Astrocyte (in vitro differentiated cells and primary cell): ENCODE measurements at places on chromosomes 16 and 17.

- no peak for DNase-seq
Observed at GRCh38 chr17:72761431-72761830, 331.1 kb downstream of the SLC39A11 start.

DNA sequence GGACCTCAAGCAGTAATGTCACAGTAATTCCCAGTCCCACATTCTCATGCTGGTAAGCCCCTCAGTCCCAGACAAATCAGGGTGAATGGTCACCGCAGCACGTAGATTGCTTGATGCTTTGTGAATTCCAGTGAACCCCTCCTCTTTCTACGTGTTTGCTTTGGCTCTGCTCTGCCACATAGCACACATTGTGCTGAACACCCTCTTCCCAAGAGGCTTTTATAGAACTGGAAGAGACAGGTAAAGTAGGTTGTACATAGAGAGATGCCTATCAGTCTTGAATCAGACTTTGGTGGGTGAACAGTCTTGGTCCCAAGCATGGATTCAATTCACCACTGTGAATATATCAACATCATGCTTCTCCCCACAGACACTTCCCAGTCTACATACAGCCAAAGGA lies 579 bp upstream of the KRTAP9-6 start:
- DNase-seq, result no peak

GRCh38 chr17:3754458-3755334 lies 31.0 kb downstream of the HASPIN start:
- DNase-seq, result no peak

DNA sequence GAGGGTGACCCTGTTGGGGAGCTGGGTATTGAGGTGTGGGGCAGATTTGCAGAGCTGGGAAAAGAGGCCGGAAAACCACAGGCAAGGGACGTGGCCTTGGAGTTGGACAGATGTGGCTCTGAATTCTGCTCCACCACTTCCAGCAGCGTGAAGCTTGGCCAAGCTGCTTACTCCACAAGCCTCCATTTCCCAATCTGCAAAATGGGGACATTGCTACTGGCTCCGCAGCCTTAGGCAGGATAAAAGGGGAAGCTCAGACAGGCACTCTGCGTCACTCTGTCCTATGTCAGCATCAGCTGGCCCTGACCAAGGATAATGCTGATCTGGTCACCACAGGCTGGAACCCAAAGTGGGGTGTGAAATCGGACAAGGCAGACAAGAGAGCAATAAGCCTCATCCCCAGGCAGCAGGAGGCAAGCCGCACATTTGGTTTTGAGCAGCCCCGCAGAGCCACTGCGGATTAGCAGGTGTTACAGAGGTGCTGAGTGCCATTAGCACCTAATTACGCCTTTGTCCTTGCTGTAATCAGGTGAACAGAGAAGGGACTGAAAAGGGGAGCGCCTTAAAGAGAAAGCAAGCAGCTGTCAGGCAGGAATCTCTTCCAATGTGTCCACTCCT lies 54.8 kb downstream of the SDK2 start:
- no peak for DNase-seq

GRCh38 chr17:80138856-80139426 lies 8.0 kb downstream of the EIF4A3 start:
- DNase-seq, result no peak

DNA sequence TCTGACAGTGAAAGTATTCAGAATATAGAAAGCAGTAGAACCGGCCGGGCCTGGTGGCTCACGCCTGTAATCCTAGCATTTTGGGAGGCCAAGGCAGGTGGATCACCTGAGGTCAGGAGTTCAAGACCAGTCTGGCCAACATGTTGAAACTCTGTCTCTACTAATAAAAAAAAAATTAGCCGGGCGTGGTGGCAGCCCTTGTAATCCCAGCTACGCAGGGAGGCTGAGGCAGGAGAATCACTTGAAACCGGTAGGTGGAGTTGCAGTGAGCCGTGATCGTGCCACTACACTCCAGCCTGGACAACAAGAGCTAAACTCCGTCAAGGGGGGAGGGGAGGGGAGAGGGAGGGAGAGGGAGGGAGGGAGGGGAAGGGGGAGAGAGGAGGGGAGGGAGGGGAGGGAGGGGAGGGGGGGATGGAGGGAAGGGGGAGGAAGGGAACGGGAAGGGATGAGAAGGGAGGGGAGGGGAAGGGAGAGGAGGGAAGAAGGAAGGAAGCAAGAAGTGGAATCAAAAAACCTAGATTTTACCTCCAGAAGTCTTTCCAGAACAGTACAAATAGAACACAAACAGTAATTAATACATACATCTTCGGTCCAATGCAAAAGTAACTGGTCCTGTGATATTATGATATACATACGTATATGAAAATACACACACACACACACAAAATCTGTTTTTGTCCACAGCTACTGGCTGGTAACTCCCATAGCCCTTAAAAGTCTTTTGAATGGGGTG lies 10.9 kb upstream of the NT5C start:
- DNase-seq, result no peak

DNA sequence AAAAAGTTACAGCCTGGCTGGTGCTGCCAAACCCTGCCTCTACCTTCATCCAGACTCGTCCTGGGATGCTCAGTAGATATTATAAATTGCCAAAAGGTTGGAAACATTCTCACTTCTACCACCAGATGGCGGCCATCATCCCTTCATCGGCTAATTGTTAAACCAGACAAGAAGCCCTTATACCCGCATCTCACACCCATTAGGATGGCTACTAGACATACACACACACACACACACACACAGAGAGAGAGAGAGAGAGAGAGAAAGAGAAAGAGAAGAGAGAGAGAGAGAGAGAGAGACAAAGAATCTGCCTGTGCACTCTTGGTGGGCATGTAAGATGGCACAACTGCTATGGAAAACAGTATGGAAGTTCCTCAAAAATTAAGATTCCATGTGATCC lies 15.0 kb upstream of the SCIMP start:
- DNase-seq, result peak; percentile 72

GRCh38 chr16:78479723-78480122 lies 380.3 kb downstream of the WWOX start:
- no peak for DNase-seq

- DNase-seq, result peak; percentile 31
Observed at GRCh38 chr17:32882734-32883133, 5.8 kb upstream of the MYO1D start.

GRCh38 chr16:88983165-88983564 lies 6.2 kb upstream of the CBFA2T3 start:
- DNase-seq, result no peak

DNA sequence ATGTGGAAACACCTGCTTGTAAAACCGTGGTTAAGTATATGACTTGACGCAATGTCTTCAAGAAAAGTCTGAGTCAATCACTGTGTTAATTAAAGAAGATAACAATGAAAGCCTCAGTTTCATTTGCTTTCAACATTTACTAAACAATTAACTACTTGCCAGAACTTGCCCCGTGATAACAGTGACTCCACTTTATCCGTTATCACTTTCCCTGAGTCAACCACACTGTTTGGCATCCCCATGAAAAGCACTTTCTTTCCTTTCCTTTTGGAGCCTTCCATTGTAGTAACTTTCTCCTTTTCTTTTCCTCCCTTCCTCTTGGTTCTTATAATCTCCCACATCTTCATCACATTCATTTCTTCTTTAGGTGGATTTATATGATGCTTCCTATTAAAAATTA lies 435.1 kb upstream of the GOT2 start:
- no peak for DNase-seq

DNA sequence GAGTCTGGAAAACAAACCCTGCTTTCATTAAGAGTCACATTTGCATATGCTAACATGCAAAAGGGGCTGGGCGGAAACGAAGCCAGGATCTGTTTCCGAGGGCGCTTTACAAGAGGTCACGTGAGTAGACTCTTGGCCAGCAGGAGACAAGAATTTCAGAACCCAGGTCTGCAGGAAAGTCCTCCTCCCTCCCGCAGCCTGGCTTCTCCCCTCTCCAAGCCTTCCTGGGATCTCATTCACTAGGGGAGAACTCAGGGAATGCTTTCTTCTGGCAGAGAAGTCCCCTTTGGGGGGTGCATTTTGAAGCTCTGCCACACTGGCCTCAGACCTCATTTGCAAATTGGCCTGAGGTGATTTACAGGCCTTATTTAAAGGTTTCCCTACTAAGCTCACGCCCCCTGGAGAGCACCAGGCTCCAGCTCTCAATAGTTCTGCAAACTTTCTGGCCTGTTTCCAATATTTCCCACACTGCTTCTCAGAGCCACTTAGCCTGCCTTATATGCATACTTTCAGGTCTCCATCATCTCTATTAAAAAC lies 57.2 kb upstream of the CACNG5 start:
- DNase-seq, result peak; percentile 60

DNA sequence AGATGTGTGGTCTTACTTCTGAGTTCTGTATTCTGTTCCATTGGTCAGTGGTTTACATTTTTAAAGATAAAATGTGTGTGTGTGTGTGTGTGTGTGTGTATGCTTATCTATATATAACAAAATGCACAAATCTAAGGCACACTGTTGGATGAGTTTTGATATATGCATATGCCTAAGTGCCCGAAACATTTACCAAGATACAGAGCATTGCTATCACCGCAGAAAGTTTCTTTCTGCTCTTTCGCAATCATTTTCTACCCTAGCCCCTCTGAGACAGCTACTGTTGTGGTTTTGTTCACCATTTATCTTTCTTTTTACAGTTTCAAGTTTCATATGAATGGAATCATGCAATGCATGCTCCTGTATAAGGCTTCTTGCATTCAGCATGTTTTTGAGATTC lies 97.0 kb downstream of the MRTFB start:
- DNase-seq, result peak; percentile 69

DNA sequence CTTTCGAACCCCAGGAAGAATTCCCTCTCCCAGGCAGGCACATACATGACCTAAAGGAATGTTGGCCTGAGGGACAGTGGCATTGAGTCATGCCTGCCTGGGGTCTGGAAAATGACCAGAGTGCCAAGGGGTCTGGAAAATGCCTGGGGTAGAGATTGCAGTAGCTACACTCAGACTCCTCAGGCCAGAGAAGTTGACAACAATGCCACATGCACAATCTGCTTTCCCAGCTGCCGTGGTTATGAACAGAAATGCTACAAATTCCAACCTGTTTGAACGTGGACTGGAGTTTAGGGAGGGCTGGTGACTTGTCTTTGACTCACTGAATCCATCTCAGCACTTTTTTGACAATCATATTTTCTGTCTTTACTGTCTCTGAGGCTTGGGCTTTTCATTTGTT lies 250.0 kb downstream of the ABCC12 start:
- DNase-seq, result peak; percentile 71

GRCh38 chr17:80611816-80612215 lies 67.2 kb downstream of the RPTOR start:
- no peak for DNase-seq

GRCh38 chr17:75900691-75901533 lies 3.8 kb downstream of the MRPL38 start:
- DNase-seq, result no peak

- DNase-seq, result no peak
Observed at GRCh38 chr16:18832006-18832405, 30.7 kb upstream of the ARL6IP1 start.

DNA sequence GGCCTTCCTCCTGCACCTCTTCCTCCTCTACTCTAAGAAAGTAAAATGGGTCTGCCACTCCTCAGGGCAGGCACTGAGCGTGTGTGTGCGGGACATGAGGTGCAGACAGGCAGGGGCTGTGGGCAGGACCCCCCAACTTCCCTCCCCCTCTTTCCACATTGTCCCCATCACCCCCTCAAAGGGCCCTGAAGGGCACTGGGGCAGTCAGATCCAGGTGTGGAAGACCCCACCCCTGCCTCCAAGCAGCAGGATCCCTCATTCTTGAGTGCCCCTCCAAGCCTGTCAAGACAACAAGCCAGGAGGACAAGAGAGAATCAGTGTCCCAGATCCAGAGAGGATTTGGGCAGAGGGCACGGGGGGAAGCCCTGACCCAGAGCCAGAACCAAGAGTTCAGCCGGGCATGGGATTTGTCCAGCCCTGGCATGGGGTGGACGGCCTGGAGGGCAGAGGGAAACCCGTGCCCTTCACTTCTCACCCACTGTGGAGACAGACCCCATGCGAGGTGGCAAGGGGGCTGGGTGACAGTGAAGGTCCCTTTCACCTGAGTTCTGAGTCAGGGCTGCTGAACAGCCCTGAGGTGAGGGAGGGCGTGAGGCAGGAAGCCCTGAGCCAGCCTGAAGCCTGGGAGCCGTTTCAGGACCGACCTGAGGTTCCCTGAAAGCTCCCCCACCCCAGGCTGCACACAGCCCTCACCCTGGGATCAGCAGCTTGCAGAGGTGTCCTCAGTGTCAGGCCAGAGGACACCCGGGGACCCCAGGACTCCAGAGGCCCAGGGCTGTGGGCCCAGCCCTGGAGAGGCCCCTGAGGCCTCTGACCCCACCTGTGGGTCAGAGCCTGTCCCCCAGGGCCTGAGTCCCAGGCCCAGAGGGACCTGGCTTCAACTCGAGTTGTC lies 45.8 kb downstream of the USP22 start:
- no peak for DNase-seq

DNA sequence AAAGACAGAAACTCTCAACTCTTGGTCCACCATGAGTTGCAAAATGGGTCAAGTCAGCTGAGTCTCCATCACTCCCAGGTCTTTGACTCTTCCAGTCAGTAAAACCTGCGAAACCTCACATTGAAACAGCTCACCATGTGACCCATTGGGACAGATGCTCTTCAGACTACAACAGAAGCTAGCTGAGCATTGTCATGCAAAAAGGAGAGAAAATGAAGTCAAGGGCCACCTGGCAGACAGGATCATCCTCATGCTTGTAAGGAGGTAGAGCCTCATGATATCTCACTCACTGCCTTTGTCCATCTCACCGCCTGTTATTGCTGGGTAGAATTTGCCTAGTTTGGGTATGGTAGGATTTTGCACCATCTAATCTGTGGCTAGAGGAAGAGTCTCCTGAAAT lies 50.2 kb downstream of the MAF start:
- DNase-seq, result no peak

DNA sequence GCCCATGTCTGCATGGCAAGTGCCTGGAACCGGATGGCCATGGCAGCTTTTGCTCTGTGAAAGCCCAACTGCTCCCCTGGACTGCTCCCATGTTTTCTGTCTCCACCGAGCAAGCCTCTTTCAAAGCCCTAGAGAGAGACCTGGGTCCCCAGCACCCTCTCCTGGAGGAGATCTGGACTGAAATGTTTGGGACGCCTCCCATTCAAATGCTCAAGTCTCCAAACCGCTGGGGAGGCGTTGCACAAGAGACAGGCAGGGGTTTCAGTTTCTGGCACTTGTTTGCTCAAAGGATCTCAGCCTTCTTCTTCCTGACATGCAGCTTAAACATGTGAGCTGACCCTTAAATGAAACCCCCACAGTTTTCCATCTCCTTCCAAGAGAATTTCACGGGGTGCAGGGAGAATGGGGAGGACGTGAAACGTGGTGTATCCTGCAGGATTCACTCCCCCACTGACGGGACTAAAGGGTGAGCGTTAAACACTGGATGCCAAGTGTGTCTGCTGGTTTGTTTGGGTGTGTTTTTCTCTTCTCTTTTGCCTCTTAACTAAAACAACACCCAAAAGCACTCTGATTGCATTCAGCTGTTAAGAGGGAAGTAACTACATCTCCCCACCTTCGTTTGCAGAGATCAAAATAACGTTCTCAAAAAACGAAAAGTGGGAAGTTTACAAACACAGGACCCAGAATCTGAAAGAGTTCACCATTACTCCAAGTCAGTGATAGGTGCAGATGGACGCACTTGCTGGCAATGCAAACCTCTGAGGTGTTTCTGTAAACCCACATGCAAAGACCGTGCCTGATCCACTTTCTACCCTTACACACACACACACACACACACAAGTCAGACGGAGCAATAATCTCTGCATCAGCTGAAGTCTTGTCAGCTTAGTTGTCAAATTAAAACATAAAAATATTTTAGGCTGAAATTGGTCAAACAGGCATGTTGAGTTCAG lies 256.9 kb downstream of the C16orf95 start:
- peak; percentile 47 for DNase-seq

- no peak for DNase-seq
Observed at GRCh38 chr16:30367349-30368009, 2.8 kb downstream of the TBC1D10B start.
